CD4-positive, alpha-beta T cell (primary cell): ENCODE measurements at places on chromosomes 3 and 15.

GRCh38 chr15:40290918-40291574 is 8.2 kb upstream of the ANKRD63 start:
- no peak for DNase-seq

- no peak for DNase-seq
Measured at GRCh38 chr3:32733631-32734229, 48.7 kb downstream of the CNOT10 start.

- no peak for DNase-seq
Measured at GRCh38 chr3:27031476-27031875, 337.7 kb downstream of the NEK10 start.

DNA sequence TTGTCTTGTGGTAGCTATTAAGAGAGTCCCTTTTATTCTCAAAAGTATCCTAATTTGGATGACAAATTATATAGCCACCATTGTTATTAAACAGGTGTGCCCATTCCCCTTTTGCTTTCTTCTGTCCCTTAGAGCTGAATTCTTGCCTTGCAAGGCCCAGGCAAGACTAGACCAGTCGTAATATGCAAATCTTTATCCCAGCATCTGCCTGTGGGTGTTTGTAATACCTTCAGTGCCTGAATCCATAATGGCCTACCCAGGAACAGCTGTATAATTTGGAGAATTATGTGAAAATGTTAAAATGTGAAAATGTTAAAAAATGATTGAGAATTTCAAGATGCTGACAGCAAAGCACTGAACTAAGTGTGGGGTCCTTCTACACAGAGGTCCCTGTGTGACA is 403.0 kb upstream of the RBMS3 start:
- DNase-seq, result no peak
